Activated T-helper 1 cell treated with anti-CD3 and anti-CD28 coated beads, Interleukin-2, amount 50 U/mL, for 16 hours (primary cell): ENCODE measurements at places on chromosomes 6 and 20.
A peak's percentile ranks its signal among the peaks of the same experiment; 100 is the strongest.

GRCh38 chr20:55354720-55355119 lies 650.6 kb downstream of the CBLN4 start:
- no peak for DNase-seq

GRCh38 chr6:11353921-11354389 lies 121.5 kb upstream of the NEDD9 start:
- no peak for DNase-seq

- no peak for DNase-seq
Measured at GRCh38 chr20:15902493-15902892, 670.8 kb downstream of the KIF16B start.

- no peak for DNase-seq
Measured at GRCh38 chr20:2279253-2279779, 16.5 kb upstream of the TGM3 start.

DNA sequence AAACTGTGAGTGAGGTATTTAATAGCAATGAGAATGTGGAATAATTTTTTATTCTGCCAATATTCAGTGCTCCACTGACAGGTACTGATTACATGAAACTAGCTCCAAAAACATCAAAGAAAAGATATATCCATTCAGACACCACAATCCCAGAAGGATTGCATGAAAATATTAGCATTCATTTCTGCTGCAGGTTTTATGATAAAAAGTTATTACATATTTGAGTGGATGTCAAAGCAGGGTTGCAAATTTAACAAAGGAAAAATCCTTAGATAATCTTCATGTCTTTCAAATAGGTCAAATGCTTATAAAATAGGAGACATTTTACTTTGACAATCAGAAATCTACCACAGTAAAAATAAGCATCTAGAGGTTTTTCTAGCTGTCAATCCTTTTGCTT lies 13.3 kb downstream of the MCHR2 start:
- DNase-seq: no peak

GRCh38 chr6:170345662-170346061 lies 39.1 kb downstream of the FAM120B start:
- no peak for DNase-seq

- DNase-seq: no peak
Measured at GRCh38 chr6:30963641-30964040, 19.9 kb upstream of the MUC21 start.

DNA sequence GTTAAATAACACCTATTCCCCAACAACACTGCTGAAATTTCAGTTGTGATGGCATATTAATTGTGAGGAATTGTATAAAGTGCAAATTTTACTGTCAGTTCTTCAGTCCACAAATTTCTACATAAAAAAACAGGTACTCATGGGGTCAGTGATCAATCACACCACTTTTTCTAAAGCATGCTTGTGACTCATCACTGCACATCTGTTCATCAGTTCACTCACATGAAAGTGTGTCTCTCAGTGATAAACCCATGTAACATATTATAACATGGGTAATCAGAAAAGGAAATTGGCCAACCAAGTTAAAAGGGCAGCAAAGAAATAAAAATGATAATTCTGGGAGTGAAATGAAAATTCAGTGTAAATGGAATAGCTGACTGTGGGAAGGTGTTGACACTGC lies 234.7 kb upstream of the FKBP1C start:
- DNase-seq: no peak

- DNase-seq: peak; percentile 11
Measured at GRCh38 chr6:28542440-28543296, 17.0 kb downstream of the GPX5 start.

- no peak for DNase-seq
Measured at GRCh38 chr20:13684566-13685222, 46.0 kb upstream of the TASP1 start.

- no peak for DNase-seq
Measured at GRCh38 chr20:60101891-60102281, 143.7 kb downstream of the CDH26 start.

- DNase-seq: no peak
Measured at GRCh38 chr20:54114109-54114508, 43.7 kb upstream of the BCAS1 start.

DNA sequence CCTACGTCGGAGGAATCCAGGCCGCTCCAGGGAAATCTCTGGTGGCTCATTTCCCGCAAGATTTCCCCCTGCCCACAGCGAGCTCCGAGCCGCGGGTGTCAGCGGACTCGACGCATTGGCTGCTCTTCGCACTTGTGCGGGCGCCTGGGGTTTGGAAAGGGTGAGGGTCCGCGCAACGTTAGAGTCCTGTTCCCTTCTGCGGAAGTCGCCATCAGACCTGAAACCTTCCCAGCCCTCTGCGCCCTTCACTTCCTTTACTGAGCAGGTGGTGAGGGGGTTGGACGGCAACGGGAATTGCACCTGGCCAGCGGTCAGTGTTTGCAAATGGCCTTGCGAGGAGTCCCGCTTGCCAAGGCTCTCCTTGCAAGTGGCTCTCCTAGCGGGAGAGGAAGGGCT lies 8.4 kb downstream of the PAX1 start:
- no peak for DNase-seq

DNA sequence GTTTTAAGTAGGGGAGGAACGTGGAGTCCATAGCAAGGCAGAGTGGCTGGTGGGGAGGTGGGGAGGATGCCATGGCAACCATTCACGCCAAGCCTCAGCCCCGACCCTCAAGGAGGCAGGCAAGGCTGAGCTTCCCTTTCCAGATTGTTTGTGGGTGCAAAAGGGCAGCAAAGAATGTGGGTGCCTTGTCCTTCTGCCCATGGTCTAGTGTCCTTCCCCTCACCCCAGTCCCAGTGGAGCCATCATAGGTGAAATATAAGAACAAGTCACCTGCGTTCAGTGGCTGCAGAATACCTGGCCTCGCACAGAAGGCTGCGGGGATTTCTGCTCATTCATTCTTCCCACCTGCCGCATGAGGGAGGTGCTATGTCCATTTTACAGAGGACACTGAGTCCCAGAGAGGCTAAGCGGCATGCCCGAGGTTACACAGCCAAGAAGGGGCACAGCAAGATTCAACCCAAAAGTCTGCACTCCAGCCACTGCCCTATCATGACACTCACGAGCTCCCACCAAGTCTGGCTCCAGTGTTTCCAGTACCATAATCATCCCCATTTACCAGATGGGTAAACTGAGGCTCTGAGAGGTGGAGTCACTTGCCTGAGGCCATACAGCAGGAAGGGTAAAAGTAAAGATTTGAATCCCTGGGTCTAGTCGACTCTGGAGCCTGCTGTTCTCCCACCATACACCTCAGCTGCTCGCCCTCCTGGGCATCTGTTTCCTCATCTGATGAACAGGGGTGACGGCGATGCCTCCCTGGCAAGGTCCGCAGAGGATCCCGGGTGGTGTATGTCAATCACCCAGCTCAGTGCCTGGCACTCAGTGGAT lies 100.8 kb downstream of the CEBPB start:
- no peak for DNase-seq

DNA sequence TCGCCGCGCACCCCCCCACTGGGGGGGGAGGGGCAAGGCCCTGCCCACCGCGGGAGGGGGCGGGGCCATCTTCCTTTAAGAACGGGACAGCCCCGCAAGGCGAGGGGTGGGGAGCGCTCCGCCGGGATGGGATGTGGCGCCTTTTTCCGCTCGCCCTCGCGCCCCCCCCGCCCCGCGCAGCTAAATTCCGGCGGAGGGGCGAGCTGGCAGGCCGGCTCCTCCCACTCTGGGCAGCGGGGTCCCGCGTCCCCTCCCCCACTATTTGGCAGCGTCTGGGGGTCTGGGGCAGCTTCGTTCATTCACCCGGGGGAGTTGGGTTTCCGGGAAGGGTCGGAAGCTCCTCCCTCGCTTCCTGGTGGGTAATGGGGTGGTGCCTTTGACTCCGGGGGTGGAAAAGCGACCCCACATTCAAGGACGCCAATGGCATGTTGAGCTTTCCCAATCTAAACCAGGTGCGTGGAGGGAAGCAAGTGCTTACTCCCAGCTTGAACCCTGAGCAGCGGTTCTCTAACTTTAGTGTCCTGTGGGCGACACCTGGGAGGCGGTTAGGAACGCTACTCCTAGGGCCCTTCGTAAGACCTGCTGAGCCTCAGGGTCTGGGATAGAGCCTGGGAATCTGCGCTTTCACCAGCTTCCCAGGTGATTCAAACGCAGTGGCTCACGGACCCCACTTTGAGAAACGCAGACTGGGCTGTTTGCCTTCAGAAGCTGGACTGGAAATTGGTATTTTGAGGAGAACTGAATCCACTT lies 927 bp downstream of the ASXL1 start:
- peak; percentile 64 for DNase-seq
